ENCODE measurements at places on chromosomes 5 and 9.

DNA sequence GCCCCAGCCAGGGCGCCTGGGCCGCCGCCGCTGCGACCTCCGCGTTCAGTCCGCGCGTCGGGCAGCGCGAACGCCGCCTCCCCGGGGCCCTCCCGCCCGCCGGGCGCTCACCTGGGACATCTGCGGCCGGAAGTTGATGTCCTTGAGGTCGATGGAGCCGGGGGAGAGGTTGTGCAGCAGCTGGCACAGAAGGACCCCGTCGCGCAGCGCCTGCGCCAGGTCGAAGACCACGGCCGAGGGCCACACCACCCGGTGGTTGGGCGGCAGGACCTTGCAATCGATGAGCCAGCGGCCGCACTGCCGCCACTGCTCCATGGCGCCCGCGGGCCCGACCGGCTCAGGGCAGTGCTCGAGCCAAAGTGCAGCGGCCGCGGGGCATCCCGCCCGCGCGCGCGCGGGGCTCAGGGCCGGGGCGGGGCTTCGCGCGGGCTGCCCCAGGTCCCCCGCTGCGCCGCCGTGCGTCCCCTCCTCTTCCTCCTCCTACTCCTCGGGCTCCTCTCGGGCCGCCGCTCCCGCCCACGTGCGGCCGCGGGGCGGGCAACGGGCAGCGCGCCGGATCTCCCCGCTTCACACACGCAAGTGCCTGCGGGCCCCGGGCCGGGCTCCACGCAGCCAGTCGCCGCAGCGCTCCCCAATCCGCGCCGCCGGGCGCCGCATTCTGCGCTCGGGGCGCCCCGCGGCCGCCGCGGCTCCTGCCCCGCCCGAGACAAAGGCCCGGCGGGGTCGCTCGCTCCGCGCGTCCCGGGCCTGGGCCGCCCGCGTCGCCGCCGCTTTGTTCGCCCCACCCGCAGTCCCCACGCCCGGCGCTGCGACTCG is at the start of gene VAV2:
Gene VAV2 (minus strand): TSS at position 361 of the 816 bp plus-strand sequence. CDS start 46 bp downstream, at position 315.
- peak; percentile 27 for DNase-seq

GRCh38 chr5:40991168-40991980 is 79.8 kb downstream of the MROH2B start:
- no peak for DNase-seq

GRCh38 chr9:105191508-105192121 is 52.8 kb upstream of the SLC44A1 start:
- DNase-seq = peak; percentile 56

GRCh38 chr5:92505145-92505544 is 1075.9 kb downstream of the NR2F1-AS1 start:
- DNase-seq = peak; percentile 35

- no peak for DNase-seq
These were observed 5.8 kb upstream of the ENTPD8 start for GRCh38 chr9:137446851-137447471.
